ENCODE measurements at places on chromosomes 1 and 21. TPM values are rescaled to one million over a fixed set of nuclear protein-coding genes. Genes with fewer than 3 reads are reported as not detected.

DNA sequence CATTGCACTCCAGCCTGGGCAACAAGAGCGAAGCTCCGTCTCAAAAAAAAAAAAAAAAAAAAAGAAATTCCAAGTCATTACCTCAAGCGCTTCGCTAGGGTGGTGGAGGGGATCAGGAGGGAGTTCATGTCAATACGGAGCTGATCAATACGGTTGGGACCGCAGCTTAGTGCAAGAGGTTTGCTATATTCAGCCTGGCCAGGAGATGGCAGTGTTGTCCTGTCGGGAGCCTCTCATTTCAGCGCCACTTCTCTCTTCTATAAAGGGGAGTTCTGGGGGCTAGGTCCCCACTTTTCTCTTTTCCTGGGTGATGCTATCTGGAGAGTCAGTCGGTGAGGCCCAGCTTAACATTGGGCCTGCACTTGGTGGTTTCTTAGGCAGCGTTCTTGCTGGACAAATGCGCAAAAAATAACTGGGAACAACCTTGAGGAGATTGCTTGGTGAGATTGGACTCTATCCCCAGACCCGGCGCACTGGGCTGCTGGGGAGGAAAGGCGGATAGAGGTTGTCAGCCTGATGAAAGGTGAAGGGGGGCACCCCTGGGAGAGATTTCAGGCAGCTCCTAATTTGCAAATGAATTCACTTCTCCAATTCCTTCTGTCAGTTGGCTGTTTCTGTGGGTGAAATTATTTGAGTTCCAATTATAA lies 40.4 kb downstream of the KIAA0040 start:
- no peak overlapping the region for H3K4me3 ChIP-seq
- DNase-seq = peak; percentile 22
- H3K27ac ChIP-seq = no peak overlapping the region
- H3K36me3 ChIP-seq = no peaks in the 10 kb centered on the region

GRCh38 chr1:77016386-77016985 lies 149.2 kb downstream of the ST6GALNAC5 start:
- H3K4me3 ChIP-seq = no peak overlapping the region
- no peak overlapping the region for H3K27ac ChIP-seq
- no peaks in the 10 kb centered on the region for H3K36me3 ChIP-seq
- no peaks in the 10 kb centered on the region for H3K4me1 ChIP-seq
- H3K27me3 ChIP-seq = peaks cover 9% of the 10 kb centered on the region
- DNase-seq = no peak

DNA sequence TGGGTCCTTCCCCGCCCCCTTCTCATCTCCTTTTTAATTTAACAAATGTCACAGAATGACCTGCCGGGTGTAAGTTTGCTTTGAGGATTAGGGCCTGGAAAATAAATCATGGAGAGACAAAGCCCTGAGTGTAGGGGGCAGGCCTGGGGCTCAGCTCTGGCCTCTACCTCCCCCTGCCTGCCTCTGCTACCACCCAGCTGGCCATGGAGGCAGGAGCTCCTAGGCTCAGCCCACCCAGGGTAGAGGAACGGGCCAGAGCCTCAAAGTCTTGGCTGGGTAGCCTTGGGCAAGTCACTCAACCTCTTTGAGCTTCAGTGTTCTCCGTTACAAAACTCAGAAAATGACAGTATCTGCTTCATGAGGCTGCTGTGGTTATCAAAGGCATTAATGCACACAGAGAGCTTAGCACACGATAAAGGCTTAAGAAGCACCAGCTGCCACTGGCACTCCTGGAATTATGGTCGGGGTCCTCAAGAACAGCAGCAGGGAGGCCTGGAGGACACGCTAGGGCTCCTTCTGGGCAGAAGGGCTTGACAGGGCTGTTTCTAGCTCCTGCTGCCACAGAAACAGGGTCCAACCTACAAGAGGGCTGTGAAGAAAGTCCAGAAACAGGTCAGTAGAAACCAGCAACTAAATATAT lies 39.0 kb downstream of the LRP8 start:
- H3K4me1 ChIP-seq = peaks cover 3% of the 10 kb centered on the region
- H3K4me3 ChIP-seq = no peak overlapping the region
- peaks cover 2% of the 10 kb centered on the region for H3K36me3 ChIP-seq
- DNase-seq = no peak

GRCh38 chr1:148318904-148319242 lies 164.2 kb downstream of the PPIAL4G start:
- no peak for DNase-seq
- H3K27ac ChIP-seq = no peak overlapping the region
- H3K27me3 ChIP-seq = peaks cover 28% of the 10 kb centered on the region
- H3K4me3 ChIP-seq = no peak overlapping the region
- no peaks in the 10 kb centered on the region for H3K36me3 ChIP-seq
- H3K4me1 ChIP-seq = no peaks in the 10 kb centered on the region

CELSR2 gene
- total RNA-seq = 1.3 TPM

Data from IMR-90 (cell line).